ENCODE measurements at places on chromosomes 5 and 9.

DNA sequence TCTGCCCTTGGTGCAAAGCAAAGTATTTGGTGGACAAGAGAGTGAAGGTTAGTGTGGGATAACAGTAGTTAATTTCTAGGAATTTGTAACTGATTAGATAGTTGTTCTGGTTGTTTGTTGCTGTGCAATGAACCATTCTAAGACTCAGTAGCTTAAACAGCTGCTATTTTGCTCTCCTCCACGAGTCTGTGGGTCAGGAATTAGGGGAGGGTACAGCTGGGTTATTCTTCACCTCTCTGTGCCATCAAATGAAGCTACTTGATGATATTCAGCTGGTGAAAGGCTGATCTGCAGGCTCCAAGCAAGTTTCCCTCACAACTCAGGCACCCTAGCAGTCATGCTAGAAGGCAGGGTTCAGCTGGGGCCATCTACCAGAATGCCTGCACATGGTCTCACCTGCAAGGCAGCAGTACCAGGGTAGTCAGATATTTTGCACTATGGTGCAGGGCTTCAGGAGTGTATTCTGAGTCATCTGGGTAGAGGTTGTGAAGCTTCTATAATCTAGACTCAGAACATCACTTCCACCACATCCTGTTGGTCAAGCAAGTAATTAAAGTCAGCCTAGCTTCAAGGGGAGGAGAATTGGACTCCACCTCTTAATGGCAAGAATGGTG, 159.5 kb upstream of the SLC28A3 start:
- no peak for DNase-seq

DNA sequence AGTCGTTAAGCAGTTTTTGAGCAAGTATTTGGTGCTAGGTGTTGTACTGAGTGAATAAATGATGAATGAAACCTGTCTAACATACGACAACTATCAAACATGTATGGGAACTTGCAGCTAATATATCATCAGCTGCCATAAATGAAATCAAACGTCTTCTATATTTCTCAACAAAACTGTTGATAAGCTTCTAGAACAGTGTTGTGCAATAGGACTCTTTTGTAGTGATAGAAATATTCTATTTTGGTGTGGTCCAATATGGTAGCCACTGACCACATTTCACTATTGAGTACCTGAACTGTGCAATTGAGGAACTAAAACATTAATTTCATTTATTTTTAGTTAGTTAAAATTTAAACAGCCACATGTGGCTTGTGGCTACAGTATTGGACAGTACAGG, 16.3 kb upstream of the FYB1 start:
- no peak for DNase-seq

- no peak for DNase-seq
These were observed 404.0 kb upstream of the FAM174A start for GRCh38 chr5:100131161-100131560.

- DNase-seq = no peak
These were observed 16.3 kb upstream of the GPX8 start for GRCh38 chr5:55143624-55144023.

DNA sequence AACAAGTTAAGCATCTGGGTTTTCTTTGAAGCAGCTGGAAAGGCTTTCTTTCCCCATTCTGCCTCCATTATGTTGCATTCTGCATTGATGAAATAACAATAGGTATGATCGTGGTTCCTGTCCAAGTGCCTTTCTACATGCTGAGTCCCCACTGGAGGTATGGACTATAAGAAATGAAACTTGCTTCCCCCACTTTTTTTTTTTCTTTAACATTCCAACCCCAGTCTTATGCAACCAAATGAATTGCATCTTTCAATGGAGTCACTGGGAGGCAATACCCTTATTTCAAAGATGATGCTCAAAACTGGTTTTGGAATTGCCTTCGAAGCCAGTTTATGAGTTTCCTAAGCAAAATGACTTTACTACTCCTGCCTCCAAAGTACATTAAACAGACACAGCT, 58.9 kb downstream of the ARSB start:
- no peak for DNase-seq

GRCh38 chr9:112848316-112849151, 42.1 kb downstream of the SLC46A2 start:
- DNase-seq = no peak

DNA sequence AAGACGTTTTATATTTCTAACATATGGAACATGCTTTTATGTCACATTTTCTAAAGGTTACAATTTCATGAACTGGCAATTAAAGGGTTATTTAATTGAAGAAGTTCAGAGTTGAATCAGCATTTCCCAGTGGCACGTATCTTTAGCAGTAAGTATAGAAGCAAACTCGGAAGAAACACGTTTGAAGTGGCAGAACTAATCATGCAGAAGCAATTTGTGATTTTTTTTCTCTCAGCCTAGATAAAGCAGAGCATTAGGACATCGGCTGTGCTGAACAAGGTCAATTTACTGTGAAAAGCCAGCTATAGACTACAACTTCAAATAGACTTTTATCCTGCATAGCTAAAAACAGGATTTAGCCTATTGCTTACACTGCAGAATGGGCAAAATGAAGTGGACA, 104.7 kb downstream of the ISL1 start:
- DNase-seq = no peak

DNA sequence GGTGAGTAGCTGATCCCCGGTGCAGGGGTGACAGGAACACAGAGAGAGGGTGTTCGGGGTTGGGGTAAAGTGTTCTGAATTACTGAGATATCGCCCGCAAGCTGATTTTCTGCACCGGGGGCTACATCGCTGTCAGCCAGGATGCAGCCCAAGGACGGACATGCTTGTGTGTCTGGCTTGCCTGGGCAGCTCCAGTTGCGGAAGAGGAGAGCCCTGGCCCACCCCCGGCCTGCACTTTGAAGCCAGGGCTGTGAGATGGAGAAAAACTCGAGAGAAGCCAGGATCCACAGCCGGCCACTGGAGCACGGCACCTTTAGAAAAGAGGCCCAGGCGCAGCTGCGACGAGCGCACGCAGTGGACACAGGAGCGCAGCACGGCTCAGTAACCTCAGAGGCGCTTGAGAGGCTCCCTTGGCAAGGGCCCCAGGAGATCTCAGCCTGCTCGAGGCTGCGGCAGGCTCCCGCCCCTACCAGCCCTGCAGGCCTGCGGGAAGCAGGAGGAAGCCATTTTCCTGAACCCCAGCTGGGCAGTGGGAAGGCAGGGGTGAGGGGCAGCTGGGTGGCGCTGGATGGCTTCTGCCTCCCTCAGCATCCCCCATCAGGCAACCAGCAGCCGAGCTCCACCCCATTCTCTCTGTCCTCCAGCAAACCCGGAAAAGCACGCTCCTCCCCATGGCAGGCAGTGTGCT, 59.2 kb downstream of the C9orf50 start:
- no peak for DNase-seq

GRCh38 chr9:19423163-19423562, 14.4 kb downstream of the ACER2 start:
- no peak for DNase-seq

DNA sequence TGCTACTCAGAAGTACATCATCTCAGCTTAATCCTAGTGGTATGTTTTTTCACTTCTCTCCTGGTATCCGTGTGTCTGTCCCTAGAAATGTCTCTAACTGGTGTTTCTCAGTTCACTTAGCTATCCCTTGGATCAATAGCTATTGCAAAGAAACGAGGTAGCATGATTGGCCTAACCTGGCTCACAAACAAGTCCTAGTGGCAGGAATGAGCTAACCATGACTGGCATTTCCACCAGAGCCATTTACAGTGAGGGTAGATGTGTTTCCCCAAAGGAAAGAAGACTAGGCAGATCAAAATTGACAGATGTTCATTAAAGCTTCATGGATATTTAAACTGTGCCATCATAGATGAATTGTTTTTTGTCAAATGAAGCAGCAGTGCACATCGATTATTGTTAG, 82.5 kb downstream of the PALM2AKAP2 start:
- DNase-seq = no peak

DNA sequence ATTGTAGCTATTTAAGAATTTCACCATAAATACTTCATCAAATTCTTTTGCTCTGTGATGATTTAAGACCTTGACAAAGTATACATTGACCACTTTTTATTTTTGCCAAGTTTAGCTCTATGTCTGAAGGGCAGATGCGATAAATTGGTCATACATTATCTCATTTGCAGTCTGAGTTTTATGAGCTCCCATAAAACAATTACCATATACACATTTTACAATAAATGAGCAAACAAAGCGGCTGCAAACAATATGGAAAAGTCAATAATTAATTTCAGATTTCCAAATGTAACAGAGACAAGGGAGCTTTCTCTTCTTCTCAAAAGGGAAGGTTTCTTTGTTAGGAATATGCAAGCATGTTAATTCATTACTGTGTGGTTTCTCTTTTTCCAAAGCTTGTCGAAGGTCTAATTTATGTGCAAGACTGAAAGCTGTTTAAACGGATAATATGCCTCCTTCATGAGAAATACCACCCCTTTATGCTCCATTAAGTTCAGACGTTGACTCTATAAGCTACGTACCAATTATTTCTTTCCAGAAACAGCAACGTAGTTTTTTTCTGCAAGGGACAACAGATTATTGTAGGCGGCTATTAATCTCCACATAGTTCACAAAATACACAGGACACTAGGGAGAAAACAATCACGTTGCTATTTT, 7.0 kb upstream of the IZUMO3 start:
- DNase-seq = no peak

DNA sequence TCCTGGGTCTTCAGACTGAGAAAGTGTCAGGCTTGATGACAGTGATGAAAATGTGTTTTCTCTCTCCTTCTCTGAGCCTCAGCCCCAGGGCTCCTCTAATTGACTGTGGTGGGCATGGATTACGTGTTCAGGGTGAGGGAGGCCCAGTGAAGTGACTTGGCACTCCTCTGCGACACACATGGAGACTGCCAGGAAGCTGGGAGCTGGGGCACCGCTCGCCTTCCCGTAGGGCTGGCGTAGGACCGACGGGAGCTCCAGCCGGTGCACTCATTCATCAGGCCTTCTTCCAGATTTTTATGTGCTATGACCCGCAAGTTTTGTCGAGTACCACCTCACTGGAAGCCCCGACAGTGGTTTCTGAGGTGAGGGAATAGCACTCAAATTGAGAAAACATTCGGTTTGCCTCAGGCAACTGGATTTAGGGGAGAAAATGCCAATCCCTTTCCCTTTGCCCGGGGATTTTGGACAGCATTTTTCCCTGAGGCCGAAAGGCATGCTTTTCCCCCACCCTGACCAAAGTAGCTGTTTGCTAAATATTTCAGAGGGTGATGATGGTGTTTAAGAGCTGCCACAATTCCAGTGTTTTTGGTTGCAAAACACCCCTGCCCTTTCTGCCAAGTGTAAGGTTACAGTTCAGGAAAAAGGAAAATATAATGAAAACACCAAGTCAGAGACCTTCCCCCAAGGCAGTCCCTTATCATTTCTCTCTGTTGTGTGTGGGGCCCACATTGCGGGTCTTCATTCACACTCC, 83.7 kb downstream of the PCSK5 start:
- no peak for DNase-seq

- no peak for DNase-seq
These were observed 193.5 kb downstream of the ACTL7B start for GRCh38 chr9:108662091-108662875.

DNA sequence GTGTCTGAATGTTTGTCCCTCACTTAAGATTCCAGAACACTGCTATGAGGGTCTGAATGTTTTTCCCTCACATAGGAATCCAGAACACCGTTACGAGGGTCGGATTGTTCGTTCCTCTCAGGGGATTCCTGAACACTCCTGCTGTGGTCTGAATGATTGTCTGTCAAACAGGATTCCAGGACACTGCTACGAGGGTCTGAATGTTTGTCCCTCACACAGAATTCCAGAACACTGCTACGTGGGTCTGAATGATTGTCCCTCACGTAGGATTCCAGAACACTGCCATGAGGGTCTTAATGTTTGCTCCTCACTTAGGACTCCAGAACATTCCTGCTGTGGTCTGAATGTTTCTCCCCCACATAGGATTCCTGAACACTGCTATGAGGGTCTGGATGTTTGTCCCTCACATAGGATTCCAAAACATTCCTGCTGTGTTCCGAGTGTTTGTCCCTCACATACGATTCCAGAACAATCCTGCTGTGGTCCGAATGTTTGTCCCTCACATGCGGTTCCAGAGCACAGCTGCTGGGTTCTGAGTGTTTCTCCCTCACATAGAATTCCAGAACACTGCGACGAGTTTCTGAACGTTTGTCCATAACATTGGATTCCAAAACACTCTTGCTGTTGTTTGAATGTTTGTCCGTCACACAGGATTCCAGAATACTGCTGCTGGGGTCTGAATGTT, 199.5 kb downstream of the FOXD4L6 start:
- DNase-seq = no peak

- no peak for DNase-seq
These were observed 1216.2 kb downstream of the MAT2B start for GRCh38 chr5:164721656-164722055.

DNA sequence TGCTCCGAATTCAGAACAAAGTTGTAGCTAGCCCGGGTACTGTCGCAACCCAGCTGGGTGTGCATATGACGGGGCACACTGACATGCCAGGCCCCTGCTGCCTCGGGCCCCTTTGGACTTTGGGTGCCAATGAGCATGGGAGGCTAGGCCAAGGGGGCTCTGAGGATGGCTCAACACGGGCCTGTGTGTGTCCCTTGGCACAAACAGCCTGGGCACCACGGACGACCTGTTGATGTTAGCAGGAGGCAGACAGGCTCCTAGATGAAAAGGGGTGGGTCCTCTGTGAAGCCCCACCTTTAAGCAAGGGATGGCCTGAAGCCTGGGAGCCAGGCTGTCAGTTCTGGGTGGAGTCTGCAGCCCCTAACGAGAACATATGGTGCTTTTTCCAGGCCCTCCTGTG, 1688.2 kb downstream of the EFNA5 start:
- no peak for DNase-seq
